NB4 (cell line): ENCODE measurements at places on chromosomes 7 and 10.
A peak's percentile ranks its signal among the peaks of the same experiment; 100 is the strongest.

- DNase-seq = peak; percentile 72
Observed at GRCh38 chr10:79904671-79905321, 44.1 kb downstream of the SFTPD start.

GRCh38 chr10:86652361-86653202, 1.8 kb upstream of the OPN4 start:
- DNase-seq = no peak

GRCh38 chr7:55053651-55054571, 35.1 kb downstream of the EGFR start:
- DNase-seq = no peak

DNA sequence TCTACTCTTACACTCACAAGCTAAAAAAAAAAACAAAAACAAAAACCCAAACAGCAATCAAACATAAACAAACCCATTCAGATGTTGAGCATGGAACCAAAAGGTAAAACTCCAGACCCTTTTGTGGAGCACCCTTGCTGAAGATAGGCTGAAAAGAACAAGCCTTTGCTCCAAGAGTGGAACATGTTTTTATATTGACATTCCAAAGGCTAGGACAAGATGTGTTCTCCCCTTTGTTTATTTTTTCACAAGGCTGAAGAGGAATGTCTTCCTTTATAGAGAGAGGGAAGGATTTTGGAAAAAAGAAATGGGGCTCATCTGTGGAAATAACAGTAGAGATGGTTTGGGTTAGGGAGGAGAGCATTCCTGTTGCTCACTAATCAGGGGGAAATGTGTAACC, 87.2 kb upstream of the ELMO1 start:
- DNase-seq = no peak

DNA sequence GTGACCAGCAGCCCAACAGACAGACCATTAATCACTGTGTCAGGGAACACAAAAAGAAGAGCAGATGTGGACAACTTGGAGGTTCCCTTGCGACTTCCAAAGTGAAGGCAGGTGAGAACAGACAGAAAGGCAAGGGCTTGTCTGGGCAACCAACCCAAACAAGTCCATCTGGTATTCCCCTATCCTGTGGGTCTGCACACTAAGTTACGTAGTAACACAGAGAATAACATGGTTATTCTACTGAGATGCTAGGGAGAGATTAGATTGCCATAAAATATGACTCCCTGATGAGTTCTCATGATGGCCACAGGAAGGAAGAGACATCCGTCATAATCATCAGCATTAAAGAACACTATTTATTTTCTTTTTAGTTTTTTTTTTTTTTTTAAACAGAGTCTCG, 252.2 kb downstream of the CALN1 start:
- no peak for DNase-seq

DNA sequence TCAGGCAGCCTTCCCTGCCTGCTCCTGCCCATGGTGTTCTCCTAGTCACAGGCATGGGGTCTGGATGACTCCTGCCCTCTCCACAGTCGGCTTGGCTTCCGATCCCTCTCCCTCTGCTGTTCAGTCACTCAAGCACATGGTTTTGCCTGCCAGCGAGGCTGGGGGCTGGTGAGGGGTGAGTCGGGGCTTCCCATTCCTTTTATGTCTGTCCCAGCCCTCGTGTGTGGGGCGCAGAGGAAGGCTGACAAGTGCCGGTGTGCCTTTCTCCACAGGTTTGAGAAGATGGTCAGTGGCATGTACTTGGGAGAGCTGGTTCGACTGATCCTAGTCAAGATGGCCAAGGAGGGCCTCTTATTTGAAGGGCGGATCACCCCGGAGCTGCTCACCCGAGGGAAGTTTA, 40.1 kb downstream of the TACR2 start:
- no peak for DNase-seq

- no peak for DNase-seq
Observed at GRCh38 chr10:109203646-109204353, 719.5 kb downstream of the XPNPEP1 start.

GRCh38 chr7:47813620-47814260, 134.5 kb downstream of the PKD1L1 start:
- DNase-seq = no peak

DNA sequence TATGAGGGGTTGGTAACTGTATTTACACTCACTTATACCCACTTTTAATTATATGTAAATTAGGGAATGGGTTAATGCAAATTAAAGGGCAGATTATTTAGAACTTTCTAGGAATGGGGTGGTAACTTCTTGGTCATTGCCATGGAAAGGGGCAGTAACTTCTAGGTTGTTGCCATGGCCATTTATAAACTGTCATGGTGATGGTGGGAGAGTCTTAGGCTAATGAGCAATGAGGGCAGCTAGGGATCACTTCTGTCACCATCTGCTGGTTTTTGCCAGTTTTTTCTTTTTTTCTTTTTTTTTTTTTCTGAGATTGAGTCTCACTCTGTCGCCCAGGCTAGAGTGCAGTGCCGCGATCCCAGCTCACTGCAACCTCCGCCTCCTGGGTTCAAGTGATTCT, 33.1 kb downstream of the NAPEPLD start:
- no peak for DNase-seq

GRCh38 chr7:75937958-75938786, 23.2 kb downstream of the POR start:
- DNase-seq = peak; percentile 65

- no peak for DNase-seq
Observed at GRCh38 chr10:3902809-3903410, 117.9 kb upstream of the KLF6 start.

DNA sequence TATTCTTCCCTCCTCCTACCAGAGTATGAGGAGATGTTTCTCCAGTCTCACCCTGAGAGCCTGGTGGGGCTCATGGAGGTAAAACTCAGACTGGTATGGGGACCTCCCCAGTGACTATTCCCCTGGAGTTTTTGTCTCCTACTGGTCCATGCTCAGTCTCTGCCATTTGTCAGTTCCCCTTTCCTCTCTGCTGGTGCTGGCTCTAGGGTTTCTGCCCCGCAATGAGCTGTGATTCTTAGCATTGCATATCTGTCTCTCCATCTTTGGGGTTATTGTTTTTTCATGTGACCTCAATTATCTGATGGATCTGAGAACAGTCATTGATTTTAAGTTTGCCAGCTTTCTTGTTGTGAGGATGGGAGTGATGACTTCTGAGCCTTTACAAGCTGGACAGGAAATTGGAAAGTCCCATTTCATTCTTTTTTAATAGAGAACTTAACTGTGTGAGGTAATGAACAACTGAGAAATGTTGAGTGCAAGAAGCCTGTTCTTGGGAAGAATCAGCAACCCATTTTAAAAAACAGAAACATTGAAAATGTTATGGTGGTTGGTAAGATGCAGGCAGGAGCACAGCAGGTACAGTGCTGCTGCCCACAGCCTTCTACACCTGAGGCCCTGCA, 26.9 kb downstream of the NACAD start:
- no peak for DNase-seq

DNA sequence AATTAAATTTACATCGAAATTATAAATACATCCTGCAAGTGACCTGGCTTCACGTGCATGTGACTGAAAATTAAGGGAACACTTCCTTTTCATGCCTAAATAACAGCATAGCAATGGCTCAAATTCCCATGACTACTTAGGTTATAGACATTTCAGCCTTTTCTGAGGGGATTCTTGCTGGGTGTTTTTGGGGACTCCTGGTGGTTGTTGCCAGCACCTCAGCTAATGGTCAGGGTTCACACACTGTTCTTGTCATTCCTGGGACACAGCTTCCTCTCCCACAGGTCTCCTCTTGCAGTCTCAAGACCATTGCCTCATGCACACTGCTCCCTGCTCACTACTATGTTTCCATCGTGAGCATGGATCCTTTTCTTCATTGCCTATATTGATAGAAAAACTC, 148.9 kb upstream of the GLI3 start:
- DNase-seq = peak; percentile 9

DNA sequence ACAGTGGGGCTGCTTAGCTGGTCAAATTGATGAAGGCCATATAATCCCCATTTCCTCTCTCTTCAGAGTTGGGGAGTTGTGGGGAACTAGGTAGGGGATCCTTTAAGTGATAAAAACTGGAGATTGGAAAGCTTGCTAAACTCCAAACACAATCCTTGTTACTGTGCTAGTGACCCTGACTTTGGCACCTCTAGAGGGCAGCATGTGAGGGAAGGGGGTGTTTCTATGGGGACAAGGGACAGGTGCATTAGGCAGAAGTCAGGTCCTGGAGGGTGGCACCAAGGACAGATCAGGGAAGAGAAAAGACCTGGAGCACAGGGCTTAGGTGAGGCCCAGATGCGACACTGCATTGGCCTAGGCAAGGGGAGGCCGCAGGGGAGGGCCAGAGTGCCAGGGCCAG, 66.9 kb downstream of the CDHR3 start:
- no peak for DNase-seq

- DNase-seq = no peak
Observed at GRCh38 chr7:77684030-77684429, 12.2 kb upstream of the RSBN1L start.

DNA sequence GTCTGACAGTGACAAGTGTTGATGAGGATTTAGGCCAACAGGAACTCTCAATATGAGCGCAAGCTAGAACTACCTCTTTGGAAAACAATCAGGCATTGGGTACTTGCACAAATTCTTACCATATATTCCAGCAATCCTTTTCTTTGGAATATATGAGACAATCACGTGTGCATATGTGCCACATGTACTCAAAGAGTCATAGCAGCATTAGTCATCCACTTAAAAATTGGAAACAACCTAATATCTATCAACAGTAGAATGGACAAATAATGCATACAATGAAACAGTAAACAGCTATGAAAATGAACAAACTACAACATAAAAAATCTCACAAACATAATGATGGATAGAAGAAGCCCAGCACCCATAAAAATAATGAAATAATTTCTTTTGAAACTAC, 179.7 kb downstream of the GLI3 start:
- DNase-seq = no peak

GRCh38 chr7:100836812-100837098, 9.4 kb upstream of the EPHB4 start:
- DNase-seq = no peak

- DNase-seq = no peak
Observed at GRCh38 chr7:100000239-100000638, 15.2 kb upstream of the ZKSCAN1 start.

DNA sequence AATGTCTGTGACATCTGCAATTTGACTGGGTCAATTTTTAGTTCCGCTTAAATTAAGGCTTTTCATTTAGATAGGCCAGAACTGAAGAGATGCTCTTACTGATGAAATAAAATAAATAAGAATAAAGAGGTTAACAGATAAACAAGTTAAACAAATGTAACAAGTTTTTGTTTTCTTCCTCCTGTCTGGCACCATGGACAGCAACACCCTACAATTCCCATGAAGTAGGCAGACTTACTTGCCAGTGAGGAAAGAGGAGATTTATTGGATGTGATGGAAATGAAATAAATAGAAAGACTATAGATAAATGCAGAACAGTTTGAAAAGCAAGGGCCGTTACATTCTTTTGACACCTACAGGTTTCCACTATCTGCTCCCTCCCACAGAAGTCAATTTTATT, 118.5 kb downstream of the AMPH start:
- no peak for DNase-seq

DNA sequence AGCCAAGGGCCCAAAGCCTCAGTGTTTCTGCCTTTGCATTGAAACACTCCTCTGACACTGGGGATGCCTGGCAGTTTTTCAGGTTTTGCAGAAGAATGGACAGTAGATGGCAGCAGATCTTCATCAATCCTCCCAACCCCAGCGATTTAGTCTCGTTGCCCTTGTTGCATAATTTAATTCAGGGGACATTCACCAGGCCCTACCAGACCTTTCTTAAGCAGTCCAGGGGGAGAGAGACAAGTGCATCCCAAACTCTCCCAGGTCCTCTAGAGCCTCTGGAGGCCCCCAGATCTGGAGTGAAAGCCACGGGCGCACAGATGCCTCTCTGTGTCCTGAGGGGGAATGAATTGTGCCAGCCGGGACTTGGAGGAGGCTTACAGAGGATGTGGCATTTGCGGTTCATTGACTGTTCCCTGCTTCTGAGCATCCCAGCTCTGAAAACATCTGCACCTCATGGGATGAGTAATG, 29.6 kb downstream of the MINDY4 start:
- DNase-seq = peak; percentile 83

DNA sequence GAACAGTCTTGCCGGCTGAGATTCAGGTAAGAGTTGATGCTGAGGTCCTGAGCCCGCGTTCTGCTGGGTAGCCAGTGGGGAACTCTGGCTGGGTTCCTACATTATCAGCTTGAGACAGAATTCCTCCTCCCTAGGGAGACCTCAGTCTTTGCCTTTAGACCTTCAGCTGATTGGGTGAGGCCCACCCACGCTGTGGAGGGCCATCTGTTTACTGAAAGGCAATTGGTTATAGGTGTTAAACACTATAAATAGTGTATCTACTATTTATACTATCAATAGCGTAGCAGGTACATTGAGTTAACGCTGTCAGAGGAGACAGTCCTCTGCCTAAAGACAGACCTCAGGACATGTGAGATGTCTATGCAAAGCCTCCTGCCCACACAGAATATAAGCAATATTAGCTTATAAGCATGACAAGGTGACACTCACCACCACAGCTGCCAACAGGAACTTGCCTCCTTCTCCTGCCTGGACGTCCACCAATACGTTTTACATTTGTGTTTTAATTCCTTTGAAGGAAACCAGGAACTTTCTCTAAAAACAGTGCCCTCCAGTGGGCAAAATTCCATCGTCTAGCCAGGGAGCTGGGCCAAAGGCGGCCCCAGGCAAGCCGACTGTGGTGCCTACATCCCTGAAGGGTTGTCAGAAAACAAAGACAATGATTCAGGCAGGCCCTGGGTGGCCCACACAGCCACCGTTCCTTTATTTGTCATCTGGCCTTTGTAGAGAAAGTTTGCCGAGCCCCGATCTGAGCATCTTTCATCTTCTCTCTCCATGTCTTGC, 58.8 kb downstream of the INSIG1 start:
- peak; percentile 73 for DNase-seq
